ENCODE measurements at places on chromosomes 5 and 9. TPM values are rescaled to one million over a fixed set of nuclear protein-coding genes. Genes with fewer than 3 reads are reported as not detected.

Gene NEUROG1
- total RNA-seq, result not detected

Gene DRD1
- total RNA-seq, result 0.08 TPM

Gene CFAP157
- not detected for total RNA-seq

Gene KCTD16
- 0.07 TPM for total RNA-seq

Gene ANKRD20A1
- 1.8 TPM for total RNA-seq

Gene BAAT
- total RNA-seq, result 0.23 TPM

Gene MPDZ
- total RNA-seq, result 12.3 TPM

Gene PRLR
- total RNA-seq, result 0.02 TPM

Gene ABL1
- total RNA-seq, result 53.3 TPM

Gene ENG
- total RNA-seq, result 0.09 TPM

Gene FAM153A
- not detected for total RNA-seq

Gene RNF145
- 142 TPM for total RNA-seq

Gene OR13D1
- total RNA-seq, result not detected

Gene WWC1
- total RNA-seq, result 88.3 TPM

Gene TLX3
- total RNA-seq, result not detected

Gene MARCOL
- total RNA-seq, result not detected

Gene CDC25C
- total RNA-seq, result 10.5 TPM
